NCI-H774 (cell line): ENCODE measurements at places on chromosomes 2 and 18.

- DNase-seq, result no peak
Observed at GRCh38 chr2:19861813-19862212, 40.0 kb downstream of the TTC32 start.

- no peak for DNase-seq
Observed at GRCh38 chr18:378079-378478, 110.2 kb upstream of the THOC1 start.

DNA sequence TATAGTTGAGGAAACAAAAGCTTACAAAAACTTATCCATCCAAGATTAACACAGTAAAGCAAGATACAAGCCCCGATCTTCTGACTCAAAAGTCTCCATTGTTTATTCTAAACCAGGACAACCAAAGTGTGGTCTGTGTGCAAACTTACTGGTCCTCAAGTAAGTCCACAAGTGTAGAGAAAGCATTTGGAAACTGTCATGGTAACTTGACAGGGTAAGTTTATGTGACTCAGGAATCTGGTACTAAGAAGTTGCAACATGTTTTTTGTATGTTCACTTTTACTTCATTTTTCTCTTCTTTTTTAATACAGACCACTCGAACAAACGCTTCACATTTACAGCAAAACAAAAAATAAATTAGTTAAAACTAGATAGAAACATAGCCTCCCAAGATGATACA is 9.4 kb downstream of the MBD2 start:
- no peak for DNase-seq

DNA sequence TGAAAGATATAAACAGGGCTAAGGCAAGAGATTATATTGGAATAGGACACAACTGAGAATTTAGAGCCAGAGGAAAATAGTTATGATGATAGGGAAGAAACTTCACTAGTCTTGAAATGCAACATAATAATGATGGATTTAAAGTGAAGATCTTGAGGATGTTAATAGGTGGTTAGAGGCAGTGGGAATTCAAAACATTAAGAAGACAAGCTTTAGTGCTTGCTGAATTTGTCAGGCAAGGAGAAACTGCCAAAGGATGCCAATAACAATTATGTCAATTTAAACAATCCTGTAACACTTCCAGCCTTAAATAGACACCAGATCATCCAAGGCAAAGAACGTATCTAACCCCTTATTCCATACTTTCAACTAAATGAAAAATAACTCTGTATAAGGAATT is 330.1 kb downstream of the ERBB4 start:
- DNase-seq, result no peak
